ENCODE measurements at places on chromosomes 16 and 17.

- DNase-seq: no peak
These were observed 13.1 kb upstream of the SEZ6 start for GRCh38 chr17:29018788-29019474.

GRCh38 chr17:73393381-73393780 lies 81.6 kb upstream of the CDC42EP4 start:
- no peak for DNase-seq

DNA sequence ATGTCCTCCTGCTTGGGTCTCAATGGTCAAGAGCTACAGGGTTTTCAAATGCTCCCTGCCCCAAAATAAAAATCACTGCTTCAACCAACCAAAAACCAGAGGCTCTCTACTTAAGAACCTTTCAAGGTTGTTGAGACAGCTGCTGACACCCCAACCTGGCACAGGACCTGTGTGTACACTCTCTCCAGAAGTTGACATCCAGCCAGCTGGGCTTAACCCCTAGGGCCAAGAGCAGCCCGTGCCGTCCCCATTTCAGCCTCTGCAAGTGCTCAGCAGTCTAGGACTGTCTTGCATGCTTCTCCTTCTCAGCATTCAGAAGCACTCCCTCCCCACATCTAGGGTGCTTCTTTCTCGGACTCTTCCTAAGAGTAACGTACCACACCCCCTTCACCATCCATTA lies 59.0 kb upstream of the TRAP1 start:
- DNase-seq: no peak

- no peak for DNase-seq
These were observed 2.2 kb upstream of the SMTNL2 start for GRCh38 chr17:4582101-4582501.

DNA sequence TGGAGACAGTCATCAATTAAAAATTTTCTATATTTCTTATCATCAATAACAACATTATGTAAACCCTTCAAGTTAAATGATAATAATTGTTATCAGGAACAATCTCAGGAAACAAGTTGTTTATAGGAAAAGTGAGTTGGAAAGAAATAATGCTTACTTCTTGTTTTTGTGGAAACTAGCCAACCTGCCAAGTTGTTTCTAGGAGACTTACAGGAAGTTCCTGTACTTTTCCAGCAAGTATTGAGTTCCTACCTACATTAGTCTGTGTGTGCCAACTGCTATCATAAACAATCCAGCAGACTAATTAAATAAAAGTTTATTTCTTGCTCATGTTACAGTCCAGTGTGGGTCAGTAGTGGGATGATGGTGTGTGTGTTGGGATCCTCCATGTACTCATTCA lies 1.6 kb upstream of the CCL14 start:
- DNase-seq: no peak

DNA sequence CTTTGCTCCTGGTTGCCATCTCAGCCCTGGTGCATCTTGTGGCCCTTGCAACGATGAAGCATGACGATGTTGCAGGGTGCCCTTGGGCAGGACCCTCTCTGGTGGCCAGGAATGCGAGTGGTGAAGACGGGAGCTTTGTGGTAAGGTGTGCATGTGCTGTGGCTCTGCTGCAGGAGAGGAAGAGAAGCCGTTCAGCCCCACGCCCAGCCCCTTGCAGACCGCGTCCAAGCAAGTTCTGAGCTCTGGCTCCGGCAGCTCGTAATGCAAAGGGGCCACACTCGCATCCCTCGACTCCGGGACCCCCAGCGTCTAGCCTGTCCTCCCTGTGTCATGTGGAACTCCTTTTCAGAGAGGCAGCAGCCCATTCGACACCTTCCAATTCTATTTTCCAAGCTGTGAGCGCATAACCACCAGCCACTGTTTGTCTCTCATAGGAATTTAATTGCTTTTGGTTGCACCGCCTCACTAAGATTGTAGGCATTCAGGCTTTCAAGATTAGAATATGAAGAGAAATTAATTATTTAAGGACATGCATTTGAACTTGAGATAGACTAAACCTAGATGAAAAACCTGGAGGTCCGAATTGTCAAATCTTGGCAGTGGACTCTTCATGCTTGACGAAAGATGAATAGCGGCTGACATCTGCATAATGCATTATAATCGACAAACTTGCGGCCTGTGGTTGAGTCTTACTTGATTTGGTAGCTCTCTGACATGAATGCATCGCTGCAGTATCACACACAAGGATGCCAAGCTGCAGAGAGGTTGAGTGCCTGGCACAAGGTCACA lies 21.1 kb upstream of the KCNG4 start:
- no peak for DNase-seq

DNA sequence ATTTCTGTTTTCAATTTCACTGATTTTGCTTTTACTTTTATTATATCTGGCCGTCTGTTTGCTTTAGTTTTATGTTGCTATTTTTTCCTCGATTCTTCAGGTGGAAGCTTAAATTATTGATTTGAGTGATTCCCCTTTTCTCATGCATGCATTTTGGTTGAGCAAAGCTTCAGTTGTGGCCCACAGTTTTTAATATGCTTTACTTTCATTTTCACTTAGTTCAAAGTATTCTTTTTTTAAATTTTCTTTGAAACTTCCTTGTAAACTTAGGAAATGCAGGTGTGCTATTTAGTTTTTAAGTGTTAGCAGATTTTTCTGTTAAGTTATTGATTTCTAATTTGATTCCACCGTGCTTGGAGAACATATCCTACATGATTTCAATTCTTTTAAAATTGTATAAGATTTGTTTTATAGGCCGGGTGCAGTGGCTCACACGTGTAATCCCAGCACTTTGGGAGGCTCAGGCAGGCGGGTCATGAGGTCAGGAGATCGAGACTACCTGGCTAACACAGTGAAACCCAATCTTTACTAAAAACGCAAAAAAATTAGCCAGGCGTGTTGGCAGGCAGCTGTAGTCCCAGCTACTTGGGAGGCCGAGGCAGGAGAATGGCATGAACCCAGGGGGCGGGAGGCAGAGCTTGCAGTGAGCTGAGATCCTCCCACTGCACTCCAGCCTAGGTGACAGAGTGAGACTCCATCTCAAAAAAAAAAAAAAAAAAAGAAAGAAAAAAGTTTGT lies 531.2 kb downstream of the KIF2B start:
- DNase-seq: no peak

DNA sequence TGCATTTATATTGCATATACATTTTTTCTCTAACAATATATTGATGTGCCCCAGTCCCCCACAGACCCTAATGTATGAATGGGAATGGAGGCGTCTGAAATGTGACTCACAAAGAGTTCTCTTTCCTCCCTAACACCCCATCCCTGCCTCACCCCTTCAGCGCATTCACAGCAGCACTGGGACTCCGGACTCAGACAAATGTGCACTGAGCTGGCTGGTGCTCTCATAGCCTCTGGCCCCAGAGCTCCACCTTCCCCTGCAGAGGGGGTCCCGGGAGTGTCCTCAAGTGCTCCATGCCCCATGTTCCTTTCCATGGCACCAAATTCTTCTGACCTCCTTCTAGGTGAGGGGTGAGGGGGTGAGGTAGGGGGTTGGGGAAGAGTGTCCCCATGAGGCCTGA lies 20.6 kb downstream of the NPTX1 start:
- no peak for DNase-seq

- no peak for DNase-seq
These were observed 6.3 kb upstream of the RGS9 start for GRCh38 chr17:65130832-65131231.

Data from fibroblast of the aortic adventitia (primary cell).